Activated naive CD4-positive, alpha-beta T cell treated with anti-CD3 and anti-CD28 coated beads, Interleukin-2, amount 50 U/mL, for 16 hours (primary cell): ENCODE measurements at places on chromosomes 2 and 18.

DNA sequence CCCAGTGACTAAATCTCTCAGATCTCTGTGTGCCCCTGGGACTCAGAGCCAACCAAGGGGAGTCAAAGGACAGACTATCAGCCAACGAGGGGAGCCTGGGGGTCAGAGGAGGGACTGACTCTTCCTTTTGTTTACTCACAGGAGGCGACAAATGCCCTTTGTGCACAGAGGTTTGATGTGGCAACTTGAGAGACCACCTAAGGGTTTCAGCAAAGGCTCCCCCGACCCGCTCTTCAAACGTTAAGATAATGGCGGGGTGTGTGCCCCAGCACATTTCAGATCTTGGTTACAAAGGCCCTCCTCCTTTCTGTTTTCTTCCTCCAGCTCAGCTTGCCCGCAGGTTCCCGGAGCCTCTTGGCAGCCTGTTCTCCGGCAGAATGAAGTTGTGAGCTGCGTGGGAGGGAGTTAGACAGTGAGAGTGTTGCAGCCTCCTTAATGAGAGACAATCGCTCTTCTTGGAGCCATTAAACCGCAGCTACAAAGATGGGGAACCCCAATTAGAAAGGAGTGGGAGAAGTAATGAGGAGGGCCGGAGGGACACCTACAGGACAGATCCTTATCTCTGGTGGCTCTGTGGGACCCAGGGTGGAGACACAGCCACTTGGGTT is 76.2 kb downstream of the KIAA2012 start:
- no peak for DNase-seq

- no peak for DNase-seq
These were observed 33.9 kb upstream of the CCDC102B start for GRCh38 chr18:68764016-68764415.

- no peak for DNase-seq
These were observed 208.2 kb downstream of the SPP2 start for GRCh38 chr2:234258562-234259141.

DNA sequence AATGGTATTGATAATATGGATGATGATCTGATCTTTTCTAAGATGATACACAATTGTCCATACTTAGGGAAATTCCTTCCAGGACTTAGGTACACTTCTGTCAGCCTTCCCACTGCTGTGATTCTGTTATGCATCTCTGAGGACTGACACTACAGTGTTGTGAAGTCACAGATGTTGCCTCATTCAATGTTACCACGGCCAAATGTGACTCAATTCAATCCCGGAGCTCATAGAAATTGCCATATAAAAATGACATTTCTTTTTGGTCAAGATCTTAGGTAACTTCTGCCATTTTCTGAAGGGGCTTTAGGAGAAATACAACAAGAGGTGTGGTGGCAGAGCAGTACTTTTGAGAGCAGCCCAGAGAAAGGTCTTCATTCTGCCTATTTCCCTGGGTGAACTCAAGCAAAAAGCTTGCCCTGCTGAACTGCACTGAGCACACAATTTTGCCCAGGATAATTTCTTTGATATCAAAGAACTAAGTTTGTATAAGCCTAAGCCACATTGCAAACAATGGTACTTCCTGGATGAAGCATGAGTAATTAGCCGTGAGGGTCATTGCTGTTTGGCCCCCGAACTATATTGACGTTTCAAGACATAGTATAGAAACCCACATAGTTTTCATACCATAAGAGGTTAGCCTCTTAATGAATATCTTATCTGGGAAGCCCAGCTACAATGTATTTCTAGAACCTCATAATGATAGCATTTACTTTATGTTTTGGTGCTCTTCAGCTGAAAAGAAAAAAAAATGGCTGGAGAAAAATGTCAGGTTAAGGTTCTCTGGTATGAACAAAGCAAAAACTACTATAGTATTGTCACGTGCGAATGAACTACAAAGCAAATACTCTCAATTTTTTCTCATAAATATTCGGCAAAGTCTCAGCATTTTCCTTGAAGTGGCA is 437.4 kb downstream of the MEIS1 start:
- no peak for DNase-seq

DNA sequence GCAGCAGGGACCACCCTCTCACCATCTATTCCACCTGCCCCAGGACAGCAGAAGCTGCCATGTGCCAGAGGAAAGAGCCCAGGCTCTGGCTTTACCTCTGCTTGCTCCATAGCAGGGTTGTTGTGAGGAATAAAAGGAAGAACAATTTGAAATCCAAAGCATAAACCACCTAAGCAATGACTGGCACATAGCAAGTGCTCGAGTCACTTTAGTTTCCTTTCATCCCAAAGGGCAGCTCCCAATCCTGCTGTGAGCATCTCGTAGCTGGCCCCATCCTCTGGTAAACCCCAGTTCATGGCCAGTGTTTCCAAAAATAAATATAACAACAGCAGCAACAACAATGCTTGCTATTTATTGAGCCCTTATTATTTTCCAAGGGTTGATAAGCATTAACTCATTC is 923.5 kb downstream of the EPHA4 start:
- no peak for DNase-seq
